ENCODE measurements at places on chromosomes 4 and X. TPM values are rescaled to one million over a fixed set of nuclear protein-coding genes. Genes with fewer than 3 reads are reported as not detected.

The C1QTNF7 gene
- not detected for total RNA-seq

The ELOVL6 gene
- total RNA-seq: 7.2 TPM

The GCNA gene
- 2.9 TPM for total RNA-seq

The SLIT2 gene
- total RNA-seq: not detected

The FAT1 gene
- total RNA-seq: 0.02 TPM

The PF4V1 gene
- not detected for total RNA-seq

The NAA11 gene
- total RNA-seq: not detected

The GC gene
- not detected for total RNA-seq

The ZNF718 gene
- 12.8 TPM for total RNA-seq

The HMGN5 gene
- 6.2 TPM for total RNA-seq

The PALLD gene
- 7.8 TPM for total RNA-seq

- H3K4me1 ChIP-seq: peaks cover 18% of the 10 kb centered on the region
- H3K36me3 ChIP-seq: peaks cover 46% of the 10 kb centered on the region
- no peaks in the 10 kb centered on the region for H3K27me3 ChIP-seq
These were observed 192.7 kb downstream of the LRBA start for GRCh38 chr4:150822407-150822806.

DNA sequence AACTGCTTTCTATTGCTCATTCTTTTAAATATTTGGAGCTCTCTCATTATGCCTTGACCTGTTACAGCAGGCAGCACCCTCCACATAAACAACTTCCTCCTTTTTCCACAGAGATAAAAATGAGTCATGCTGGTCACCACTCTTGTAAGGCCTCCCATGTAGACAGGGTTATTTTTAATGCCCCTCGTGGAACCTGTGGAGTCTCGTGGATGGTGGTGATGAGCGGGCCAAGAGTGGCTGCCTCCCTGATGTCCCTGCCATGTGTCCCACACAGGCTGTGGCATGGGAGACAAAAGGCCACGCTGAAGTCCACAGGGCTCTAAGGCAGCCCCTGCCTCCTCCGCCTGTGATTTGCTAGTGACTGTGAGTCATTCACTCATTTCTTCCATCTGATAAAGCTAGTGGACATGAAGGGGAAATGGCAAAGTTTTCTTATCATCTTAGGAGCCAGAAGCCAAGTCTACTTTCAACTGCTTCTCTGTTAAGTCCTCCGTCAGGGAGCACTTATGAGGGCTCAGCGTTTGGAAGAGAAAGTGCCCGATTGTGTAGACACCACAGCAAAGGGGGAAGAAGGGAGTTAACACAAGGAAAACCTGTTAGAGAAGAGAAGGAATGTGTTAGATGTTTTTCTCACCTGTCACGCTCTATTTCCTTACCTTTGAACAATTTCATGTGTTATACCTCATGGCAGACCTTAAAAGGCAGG is 121.6 kb upstream of the FAT1 start:
- no peaks in the 10 kb centered on the region for H3K27me3 ChIP-seq
- H3K36me3 ChIP-seq: no peaks in the 10 kb centered on the region
- H3K27ac ChIP-seq: no peak overlapping the region

DNA sequence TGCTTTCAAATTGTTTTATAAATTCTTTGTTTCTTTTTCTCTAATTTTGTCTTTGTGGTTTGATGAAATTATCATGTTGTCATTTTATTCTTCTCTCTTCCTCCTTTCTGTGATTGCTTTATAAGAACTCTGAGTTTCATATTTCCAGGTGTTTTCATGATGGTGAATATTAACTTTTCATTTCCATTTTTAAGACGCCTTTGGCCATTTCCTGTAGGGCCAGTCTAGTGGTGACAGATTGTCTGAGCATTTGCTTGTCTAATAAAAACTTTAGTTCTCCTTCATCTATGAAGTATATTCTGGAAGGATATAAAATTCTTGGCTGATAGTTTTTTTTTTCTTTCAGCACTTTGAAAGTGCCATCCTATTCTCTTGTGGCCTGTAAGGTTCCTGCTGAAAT is 128.1 kb downstream of the FAM13A start:
- H3K36me3 ChIP-seq: peaks cover 3% of the 10 kb centered on the region
- H3K27ac ChIP-seq: no peak overlapping the region
- no peak for DNase-seq
- H3K4me1 ChIP-seq: peaks cover 44% of the 10 kb centered on the region
- no peak overlapping the region for H3K4me3 ChIP-seq

DNA sequence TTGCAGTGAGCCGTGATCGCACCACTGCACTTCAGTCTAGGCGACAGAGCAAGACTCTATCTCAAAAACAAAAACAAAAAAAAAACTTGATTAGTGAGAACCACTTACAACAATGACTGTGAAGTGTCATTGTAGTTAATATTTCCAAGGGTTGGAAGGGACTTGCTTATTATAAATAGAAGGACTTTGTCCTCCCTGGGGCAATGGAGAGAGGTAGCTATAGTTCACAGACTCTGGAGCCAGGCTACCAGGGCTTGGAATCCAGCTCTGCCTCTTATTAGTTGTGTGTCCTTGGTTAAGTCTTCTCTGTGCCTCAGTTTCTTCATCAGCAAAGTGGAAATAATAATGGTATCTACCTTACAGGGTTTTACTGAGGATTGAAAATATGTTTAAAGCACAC is 51.6 kb downstream of the TMEM150C start:
- H3K27ac ChIP-seq: no peak overlapping the region
- no peak for DNase-seq
- H3K4me3 ChIP-seq: no peak overlapping the region
- no peaks in the 10 kb centered on the region for H3K36me3 ChIP-seq
- no peaks in the 10 kb centered on the region for H3K4me1 ChIP-seq

DNA sequence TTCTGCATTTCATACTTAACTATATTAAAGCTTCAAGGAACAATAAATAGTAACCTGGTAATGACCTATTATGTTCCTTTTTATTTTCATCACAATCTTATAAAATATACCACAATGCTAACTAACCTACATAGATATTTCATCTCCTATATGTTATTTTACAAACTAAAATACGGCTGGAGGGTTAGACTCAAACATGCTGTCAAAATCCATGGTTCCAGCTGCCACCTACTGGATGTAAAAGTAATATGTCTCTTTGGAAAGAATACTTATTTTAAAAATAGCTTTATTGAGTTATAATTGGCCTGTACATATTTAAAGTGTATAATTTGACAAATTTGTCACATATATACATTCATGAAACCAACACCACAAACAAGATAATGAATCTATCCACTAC is 15.0 kb downstream of the RGN start:
- no peaks in the 10 kb centered on the region for H3K27me3 ChIP-seq
- H3K4me1 ChIP-seq: peaks cover 13% of the 10 kb centered on the region
- no peak overlapping the region for H3K4me3 ChIP-seq
- no peaks in the 10 kb centered on the region for H3K36me3 ChIP-seq
- peak; percentile 21 for DNase-seq

DNA sequence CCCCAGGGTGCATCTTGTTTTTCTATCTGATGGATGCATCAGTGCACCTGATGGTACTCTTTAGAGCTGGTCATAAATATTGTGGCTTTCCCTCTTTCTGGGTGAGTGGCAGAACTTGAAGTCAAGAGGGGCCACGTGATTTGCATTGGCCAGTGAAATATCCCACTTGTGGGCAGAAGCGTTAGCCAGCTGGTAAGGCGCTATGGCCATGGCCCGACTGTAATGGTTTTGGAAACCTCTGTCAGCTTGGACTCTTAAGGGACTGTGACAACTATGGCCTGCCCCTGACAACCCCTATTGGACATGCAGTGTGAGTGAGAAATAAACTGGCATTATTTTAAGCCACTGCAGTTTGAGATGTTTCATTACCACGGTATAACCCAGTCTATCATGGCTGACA is 72.8 kb downstream of the SEL1L3 start:
- no peaks in the 10 kb centered on the region for H3K27me3 ChIP-seq
- no peaks in the 10 kb centered on the region for H3K4me1 ChIP-seq
- no peak for DNase-seq
- H3K36me3 ChIP-seq: peaks cover 34% of the 10 kb centered on the region
- no peak overlapping the region for H3K4me3 ChIP-seq

DNA sequence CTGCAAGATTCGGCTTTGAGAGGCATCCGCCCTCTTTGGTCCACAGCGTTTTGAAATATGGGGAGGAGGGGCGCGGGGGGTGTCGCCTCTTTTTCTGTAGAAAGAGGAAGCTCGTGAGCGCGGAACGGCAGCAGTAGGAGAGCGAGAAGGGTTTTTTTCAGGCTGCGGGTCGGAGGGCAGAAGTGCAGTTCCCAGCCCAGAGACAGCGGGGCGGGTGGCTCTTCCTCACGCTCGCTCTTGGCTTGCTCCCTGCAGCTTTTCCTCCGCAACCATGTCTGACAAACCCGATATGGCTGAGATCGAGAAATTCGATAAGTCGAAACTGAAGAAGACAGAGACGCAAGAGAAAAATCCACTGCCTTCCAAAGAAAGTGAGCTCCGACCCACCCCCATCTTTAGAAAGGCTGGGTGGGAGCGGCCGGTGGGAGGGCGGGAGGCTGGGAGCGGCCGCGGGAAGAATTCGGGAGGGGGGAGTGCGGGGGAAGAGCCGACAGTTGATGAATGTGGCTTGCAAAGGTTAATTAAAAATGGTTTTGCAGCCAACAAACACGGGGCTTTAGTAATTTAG is 1.2 kb downstream of the TMSB4X start:
- no peaks in the 10 kb centered on the region for H3K27me3 ChIP-seq
- H3K4me1 ChIP-seq: peaks cover 20% of the 10 kb centered on the region
- peak overlapping the region; percentile 82 for H3K4me3 ChIP-seq

GRCh38 chrX:134792077-134792476 is 133.8 kb upstream of the PLAC1 start:
- peaks cover 15% of the 10 kb centered on the region for H3K4me1 ChIP-seq
- H3K36me3 ChIP-seq: peaks cover 23% of the 10 kb centered on the region
- no peak overlapping the region for H3K27ac ChIP-seq
- DNase-seq: no peak
- no peaks in the 10 kb centered on the region for H3K27me3 ChIP-seq
- no peak overlapping the region for H3K4me3 ChIP-seq

DNA sequence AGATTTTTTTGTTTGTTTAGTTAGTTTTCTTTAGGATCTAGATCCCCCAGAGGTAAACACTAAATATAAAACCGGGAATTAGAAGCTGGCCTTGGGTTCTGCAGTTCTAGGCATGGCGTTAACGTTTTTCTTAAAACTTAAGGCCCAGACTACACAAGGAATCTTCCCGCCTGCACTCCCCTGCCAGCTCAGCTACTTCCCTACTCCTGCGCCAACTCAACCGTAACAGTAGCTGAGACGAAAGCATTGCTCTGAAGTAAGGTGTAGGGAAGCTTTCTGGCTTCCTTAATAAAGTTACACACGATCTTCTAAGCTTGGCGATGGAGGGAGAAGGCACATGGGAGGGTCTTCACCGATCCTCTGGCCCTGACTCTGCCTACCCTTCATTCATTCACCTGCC is 37.1 kb downstream of the CPE start:
- no peak overlapping the region for H3K27ac ChIP-seq
- no peak for DNase-seq
- no peak overlapping the region for H3K4me3 ChIP-seq
- no peaks in the 10 kb centered on the region for H3K36me3 ChIP-seq

GRCh38 chr4:184732126-184732525 is 1.8 kb downstream of the CENPU start:
- H3K27me3 ChIP-seq: no peaks in the 10 kb centered on the region
- peaks cover 39% of the 10 kb centered on the region for H3K36me3 ChIP-seq
- peak overlapping the region; percentile 97 for H3K4me3 ChIP-seq
- no peak overlapping the region for H3K27ac ChIP-seq
- peaks cover 19% of the 10 kb centered on the region for H3K4me1 ChIP-seq

DNA sequence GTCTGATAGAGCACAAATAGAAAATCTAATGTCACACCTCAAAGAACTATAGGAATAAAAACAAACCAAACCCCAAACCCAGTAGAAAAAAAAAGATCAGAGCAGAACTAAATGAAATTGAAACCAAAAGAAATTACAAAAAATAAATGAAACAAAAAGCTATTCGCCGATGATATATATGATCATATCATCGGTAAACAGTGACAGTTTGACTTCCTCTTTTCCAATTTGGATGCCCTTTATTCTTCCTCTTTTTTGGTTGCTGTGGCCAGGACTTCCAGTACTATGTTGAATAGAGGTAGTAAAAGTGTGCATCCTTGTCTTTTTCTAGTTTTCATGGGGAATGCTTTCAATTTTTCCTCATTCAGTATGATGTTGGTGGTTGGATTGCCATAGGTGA is 215.3 kb upstream of the AR start:
- DNase-seq: no peak
- no peak overlapping the region for H3K4me3 ChIP-seq
- no peak overlapping the region for H3K27ac ChIP-seq
- no peaks in the 10 kb centered on the region for H3K27me3 ChIP-seq
- no peaks in the 10 kb centered on the region for H3K4me1 ChIP-seq

DNA sequence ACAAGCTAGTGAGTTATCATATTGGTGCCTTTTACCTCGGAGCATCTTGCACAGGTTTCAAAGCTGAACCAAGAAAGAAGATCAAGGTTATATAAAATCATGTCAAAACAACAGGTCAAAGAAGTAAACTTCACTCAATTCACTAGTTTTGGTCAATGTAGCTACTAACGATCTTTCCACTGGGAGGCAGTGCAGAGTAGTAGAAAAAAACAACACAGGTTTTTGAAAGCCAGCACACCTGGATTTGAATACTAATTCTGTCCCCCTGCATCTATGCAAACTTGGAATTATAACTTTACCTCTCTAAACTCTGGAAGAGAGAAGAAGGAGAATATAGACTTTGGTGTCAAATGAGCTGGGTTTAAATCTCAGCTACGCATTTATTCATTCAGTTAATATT is 266.1 kb downstream of the GRIA3 start:
- DNase-seq: no peak
- no peaks in the 10 kb centered on the region for H3K4me1 ChIP-seq

DNA sequence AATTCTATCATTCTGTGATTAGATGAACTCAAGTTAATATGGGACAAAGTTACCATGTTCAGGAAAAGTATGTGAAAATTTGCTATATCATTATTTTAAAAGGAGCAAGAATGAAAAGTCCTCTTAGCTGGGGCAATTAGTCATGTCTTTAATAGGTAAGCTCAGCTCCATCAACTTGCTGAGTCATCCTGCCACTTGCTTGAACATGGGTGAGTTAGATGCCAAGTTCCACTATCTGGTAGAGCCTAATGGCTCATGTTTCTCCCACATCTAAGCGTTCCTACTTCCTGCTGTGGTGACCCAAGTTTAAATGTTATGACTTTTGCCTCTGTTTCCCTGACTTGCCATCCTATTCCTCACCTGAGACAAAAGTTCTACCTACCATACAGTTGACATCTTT is 276.8 kb downstream of the ZNF674 start:
- H3K27ac ChIP-seq: no peak overlapping the region
- DNase-seq: peak; percentile 54
- H3K4me1 ChIP-seq: peaks cover 16% of the 10 kb centered on the region
- H3K27me3 ChIP-seq: no peaks in the 10 kb centered on the region
- H3K4me3 ChIP-seq: no peak overlapping the region

DNA sequence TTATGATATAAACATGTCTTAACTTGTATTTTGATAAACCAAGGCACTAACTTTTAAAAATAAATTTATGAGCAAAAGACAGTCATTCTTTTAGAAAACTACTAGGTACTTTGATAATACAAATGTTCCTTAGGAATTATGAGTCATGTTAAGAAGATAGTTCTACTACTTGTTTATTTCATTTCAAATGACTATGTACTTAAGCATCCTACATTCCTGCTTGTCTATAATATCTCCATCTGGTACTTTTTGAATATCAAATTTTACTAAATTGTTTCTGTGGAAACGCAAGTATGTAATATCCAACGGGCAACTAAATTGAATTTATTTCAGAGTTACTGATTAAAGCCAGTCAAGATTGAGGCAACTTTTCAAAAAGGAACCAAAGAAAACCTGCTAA is 61.8 kb downstream of the CAMK2D start:
- no peaks in the 10 kb centered on the region for H3K27me3 ChIP-seq
- no peak overlapping the region for H3K4me3 ChIP-seq
- H3K27ac ChIP-seq: peak overlapping the region; percentile 85
- H3K4me1 ChIP-seq: peaks cover 42% of the 10 kb centered on the region

All from activated naive CD4-positive, alpha-beta T cell treated with anti-CD3 and anti-CD28 coated beads for 36 hours (primary cell).